Fibroblast of mammary gland (primary cell): ENCODE measurements at places on chromosomes 3 and 15.

DNA sequence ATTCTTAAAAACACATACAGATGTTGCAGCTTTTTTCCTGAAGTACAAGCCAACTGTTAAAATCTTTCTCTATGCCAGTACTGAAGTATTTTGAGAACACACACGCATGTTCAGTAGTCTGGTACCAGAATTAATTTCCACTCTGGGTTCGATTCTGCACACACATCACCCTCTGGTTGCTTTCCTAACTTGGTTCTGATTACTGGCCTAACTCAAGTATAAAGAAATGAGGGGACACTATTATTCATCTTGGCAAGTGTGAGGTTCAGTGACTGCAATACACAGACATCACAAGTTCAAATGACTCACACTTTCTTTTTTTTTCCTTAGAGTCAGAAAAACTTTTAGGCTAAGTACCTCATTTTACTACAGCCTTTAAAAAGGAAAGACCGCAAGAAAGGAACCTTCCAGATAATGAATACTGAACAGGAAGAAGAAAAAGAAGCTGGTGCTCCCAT lies 37.4 kb upstream of the LDHAL6B start:
- peak; percentile 95 for DNase-seq

DNA sequence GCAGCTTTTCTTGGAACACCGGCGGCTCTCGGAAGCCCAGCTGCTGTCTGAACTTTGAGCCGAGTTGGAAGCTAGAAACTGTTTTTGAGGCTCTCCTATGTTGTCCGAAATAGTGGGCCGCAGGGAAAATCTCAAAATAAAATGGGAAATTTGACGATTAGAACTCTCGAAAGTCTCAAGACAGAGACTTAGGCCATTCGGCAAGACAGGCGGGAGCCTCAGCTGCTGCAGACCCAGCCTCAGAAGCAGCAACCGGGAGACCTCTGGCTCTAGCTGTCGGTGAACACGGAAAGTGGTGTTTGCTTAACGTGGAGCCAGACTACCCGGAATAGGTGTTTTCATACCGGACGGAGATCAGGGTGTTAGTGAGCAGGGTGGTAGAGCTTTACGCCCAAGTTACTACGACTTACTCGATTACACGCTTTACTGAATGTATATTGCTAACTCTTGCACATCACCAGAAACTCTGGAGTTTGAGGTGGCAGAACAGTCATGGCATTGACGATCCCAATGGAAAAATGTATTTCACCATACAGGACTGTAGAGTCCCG lies 357 bp upstream of the MAN2C1 start:
- DNase-seq = peak; percentile 36

- DNase-seq = no peak
Measured at GRCh38 chr15:82699726-82700125, 9.9 kb downstream of the AP3B2 start.

DNA sequence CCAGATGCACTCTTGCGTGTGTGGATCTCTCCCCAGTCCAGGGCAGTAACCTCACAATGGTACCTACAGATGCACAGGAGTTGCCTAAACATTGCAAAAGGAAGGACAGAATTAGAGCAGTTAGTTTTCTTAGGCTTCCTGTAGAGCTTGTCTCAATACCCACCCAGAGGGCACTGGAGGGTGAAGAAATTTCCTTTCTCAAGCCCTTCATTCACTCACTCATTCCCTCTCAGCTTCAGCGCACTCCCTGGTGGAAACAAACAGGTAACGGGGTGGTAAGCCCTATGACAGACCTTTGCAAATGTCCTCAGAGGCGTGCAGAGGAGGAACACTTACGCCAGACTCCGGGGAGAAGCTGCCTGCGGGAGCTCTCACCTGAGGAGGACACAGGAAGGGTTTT lies 267.4 kb upstream of the HES1 start:
- no peak for DNase-seq

GRCh38 chr3:88882121-88882520 lies 225.3 kb upstream of the EPHA3 start:
- DNase-seq = no peak

GRCh38 chr15:25718597-25718996 lies 144.5 kb downstream of the ATP10A start:
- no peak for DNase-seq

DNA sequence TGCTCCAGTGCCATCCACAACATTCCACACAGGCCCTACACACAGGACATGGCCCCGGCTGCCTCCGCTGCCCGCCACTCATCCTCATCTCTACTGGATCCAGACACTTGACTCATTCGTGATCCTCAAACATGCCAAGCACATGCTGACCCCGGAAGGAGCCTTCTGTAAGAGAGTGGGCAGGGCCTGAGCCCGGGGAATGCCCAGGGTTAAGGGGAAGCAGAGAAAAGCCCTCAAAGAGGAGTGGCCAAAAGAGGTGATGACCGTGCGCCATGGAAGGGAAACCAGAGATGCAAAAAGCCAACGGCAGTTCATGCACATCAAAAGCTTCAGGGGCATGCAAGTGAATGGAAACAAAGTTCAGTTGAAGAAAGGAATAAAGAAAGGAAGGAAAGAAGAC lies 46.1 kb downstream of the RFTN1 start:
- no peak for DNase-seq

DNA sequence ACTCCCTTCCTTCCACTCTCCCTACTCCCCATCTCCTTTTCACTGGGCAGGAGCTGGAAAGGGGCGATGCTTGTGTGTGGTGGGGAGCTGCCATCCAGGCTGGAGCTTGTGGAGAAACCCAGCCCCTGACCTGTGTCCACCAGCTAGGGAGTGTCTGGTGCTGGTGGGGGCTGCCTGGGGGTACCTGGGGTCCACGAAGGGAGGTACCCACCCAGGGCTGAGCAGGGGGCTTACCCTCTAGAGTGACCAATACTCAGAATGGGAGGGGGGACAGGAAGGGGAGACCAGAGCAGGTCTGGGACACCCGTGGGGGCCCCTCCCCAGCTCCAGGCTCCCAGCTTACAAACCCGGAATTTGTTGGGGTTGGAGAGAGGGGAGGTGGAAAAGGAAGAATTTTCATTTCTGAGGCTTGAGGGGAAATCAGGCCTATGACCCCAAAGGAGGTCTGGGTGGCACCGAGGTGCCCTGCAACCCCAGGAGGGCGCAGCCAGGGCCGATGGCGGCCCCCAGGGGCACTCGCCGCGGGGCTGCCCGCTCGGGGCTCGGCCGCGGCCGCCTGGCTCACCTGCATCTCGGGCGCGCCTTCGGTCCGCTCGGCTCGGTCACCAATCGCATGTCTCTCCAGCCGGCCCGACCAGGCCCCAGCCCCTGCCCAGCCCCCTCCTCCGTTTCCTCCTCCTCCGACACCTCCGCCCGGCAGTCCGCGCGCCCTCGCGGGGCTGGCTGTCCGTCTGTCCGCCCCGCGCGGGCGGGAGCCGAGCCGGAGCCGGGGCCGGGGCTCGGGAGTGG lies 773 bp downstream of the LINGO1 start:
- DNase-seq = no peak

GRCh38 chr3:73094129-73094528 lies 32.7 kb downstream of the EBLN2 start:
- no peak for DNase-seq

DNA sequence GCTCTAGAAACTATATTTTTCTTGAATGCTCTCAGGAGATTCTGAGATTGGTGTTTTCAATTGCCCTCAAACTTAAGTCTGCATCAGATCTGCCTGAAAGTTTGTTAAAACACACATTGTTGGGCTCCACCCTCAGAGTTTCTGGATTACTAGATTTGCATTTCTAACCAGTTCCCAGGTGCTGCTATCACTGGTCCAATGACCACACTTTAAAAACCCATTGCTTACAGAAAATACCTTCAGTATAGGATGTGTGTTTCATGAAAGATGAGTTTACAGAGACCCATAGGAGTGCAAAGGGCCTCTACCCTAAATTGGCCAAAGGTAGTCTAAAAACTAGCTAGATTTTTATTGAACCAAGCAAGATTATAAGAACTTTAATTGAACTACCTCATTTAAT lies 17.8 kb downstream of the GRM7 start:
- no peak for DNase-seq

- no peak for DNase-seq
Measured at GRCh38 chr3:53694666-53695323, 151.4 kb downstream of the CHDH start.

- peak; percentile 57 for DNase-seq
Measured at GRCh38 chr3:24088782-24089181, 143.7 kb downstream of the NR1D2 start.

- DNase-seq = no peak
Measured at GRCh38 chr3:37387462-37387861, 213.1 kb upstream of the LRRFIP2 start.

DNA sequence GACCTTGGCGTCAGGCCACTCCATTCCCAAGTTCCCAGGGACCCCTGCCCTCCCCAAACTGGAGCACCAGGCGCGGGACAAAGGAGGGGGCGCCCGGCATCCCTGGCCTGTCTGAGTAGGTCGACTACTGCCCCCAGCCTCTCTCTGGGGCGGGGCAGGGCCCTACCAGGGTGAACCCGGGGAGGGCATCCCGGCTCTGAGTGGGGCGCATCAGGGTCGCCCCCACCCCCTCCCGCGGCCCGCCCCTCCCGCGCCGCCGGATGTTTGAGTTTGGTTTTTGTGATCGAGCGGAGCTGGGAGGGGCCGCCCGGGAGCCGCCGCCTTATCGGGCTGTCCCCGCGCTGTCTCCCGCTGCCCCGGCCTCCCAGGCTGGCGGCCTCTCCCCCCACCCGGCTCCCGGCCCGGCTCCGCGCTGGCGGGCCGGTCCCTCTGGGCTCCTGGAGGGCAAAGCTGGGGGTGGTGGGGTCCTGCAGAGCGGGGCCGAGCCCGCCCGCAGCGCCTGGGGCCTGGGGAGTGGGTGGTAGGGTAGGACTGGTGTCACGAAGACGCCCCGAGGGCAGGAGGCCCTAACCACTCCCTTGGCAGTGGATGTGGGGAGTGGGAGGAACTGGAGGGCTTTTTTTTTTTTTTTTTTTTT lies 47.2 kb upstream of the SMAD6 start:
- no peak for DNase-seq

GRCh38 chr15:98682992-98683701 lies 34.8 kb downstream of the IGF1R start:
- DNase-seq = peak; percentile 32

DNA sequence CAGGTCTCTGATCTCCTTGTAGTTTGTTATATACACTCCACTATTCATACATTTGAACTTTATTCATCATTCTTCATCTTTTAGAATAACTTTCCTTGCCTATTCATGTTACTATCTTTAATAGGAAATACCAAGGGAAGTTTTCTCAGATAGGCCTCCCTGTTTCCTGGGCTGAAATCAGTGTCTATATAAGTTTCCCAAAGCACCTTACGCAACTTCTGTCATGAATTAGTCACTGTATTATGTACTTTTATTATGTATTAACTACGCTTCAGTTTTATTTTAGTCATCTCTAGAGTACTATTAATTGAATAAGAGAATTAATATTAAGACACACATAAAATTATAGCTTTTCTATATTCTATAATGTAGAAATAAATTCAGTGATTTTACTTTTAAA lies 1481.5 kb downstream of the OTOL1 start:
- DNase-seq = peak; percentile 18

GRCh38 chr15:79299841-79300235 lies 11.1 kb upstream of the TMED3 start:
- no peak for DNase-seq

DNA sequence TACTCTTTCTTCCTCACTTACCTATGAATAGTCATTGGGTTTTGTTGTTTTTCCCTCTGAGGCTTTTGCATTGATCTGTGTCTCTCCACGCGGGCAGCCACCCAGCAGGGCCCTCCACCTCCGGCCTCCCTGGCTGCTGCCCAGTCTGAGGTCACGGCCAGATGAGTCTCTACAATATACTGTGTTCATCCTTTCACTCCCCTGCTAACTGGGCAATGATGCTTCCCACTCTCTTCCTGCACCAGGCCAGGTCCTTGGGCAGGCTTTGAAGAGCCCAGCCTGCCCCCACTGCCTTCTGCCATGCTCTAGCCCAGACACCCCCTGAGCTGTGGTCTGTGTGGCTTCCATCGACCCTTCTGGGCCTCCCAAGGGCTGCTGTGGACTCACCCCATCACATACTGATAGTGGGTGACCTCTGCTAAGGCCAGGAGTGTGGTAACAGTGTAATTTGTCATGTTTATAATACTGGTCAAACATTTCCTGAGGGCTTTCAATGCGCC lies 18.0 kb downstream of the PDIA5 start:
- DNase-seq = peak; percentile 50

- DNase-seq = peak; percentile 39
Measured at GRCh38 chr3:14725564-14726440, 50.9 kb downstream of the C3orf20 start.

DNA sequence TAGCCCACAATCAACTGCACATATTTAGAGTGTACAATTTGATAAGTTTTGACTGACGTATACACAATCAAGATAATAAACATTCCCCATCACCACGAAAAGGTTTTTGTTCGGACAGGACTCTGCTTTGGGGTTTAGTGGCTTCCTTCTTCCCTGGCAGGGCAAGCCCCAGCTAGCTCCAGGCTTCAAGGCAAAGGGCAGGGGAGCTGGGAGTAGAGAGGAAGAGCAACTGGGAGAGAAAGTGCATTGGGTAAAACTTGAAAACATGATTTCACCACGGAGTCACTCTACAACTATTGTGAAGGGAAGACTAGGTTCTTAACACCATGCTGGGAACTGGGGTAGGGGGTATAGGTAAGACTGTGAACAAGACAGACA lies 185.1 kb upstream of the UBE2E1 start:
- no peak for DNase-seq

DNA sequence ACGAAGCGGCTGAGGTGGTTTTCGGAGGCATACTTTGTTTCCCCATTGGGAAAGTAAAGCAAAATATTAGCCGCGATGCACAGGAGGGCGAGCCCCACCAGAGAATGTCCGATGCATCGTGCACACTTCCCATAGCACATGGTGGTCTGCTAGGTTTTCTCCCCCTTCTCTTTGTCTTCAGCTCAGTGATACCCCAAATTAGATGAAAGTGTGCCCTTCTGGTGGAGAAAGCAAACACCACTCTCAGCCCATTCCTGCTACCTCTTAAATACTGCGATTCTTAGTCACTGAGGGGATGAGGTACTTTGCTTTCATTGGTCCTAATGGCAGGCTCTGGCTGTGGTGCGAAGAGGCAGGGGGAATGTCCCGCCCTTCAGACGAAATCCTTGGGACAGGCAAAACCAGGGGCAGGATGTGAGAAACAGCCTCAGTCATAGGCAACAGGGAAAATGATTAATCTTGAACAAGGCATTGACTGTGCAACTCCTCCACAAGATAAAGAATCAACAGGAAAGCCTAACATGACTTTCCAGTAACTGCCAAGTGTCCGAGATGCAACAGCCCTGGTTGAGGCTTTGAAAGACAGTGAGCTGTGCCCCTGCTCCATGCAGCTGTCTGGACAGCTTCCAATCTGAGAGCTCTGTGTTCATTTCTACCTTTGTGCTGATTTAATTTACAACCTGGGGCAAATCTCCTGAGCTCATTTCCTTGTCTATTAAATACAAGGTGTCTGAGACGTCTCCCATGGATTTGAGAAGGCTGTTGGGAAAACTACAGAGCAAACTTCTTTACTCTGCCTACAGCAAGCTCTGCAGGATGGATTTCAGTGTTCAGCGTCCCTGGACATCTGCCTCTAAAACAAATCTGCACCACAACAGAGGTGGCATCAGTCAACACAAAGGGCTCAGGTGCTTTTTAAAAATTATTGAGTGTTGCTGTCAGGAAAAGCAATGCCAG lies at the start of gene TM4SF1:
Gene TM4SF1, minus strand, starts transcription at position 242 of the 957 bp plus-strand sequence. Its CDS starts 102 bp downstream, at position 140.
- DNase-seq = peak; percentile 95

GRCh38 chr3:160257606-160258005 lies 32.4 kb downstream of the C3orf80 start:
- no peak for DNase-seq

- DNase-seq = no peak
Measured at GRCh38 chr3:195087328-195087727, 183.6 kb downstream of the XXYLT1 start.

GRCh38 chr3:50345586-50346234 lies at the start of gene ZMYND10:
Gene ZMYND10, minus strand, starts transcription at chr3:50345732. Its CDS starts 153 bp downstream, at chr3:50345579.
- peak; percentile 59 for DNase-seq
